ENCODE measurements at places on chromosomes 3 and 15.

GRCh38 chr15:87744815-87745214 lies 511.7 kb downstream of the NTRK3 start:
- DNase-seq: no peak

DNA sequence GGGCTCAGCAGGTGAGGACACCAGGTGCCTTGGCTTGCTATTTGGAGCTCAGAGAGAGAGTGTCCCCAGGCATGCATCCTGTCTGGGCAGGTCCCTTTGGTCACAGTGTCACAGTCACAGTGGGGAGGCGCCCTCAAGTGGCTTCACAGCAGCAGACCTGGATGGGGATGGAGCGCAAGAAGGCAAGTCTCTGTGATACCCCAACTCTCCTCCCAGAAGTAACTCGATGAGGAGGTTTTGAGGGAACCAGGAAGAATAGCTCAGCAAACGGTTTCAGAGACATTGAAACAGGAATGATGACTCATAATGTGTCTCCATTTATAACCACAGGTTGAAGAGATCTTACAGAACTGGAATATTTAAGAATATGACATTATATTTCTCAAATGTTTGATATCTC lies 66.5 kb upstream of the SH3GL3 start:
- no peak for DNase-seq

- DNase-seq: no peak
Observed at GRCh38 chr3:170653801-170654200, 67.9 kb upstream of the SLC7A14 start.

GRCh38 chr3:72591522-72592421 lies 256.5 kb downstream of the SHQ1 start:
- peak; percentile 1 for DNase-seq

DNA sequence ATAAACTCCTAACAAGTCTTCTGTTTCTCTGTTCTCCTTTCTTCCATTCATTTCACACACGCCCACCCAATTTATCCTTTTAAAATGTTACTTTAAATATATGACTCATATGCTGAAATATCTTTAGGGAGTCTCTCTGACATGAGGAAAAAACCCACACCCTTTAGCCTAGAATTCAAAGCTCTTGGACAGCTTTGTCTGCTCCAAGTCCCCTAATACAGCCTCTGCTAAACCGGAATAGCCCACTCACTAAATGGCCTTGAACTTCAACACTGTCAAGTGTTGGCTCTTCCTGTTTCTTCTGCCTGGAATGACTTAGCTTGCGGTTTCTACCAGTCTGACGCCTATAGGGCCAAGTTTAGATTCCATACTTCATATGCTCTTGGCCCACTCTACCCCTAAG lies 3.3 kb upstream of the CD96 start:
- no peak for DNase-seq

GRCh38 chr3:32592011-32592410 lies 21.4 kb upstream of the DYNC1LI1 start:
- DNase-seq: peak; percentile 22

Measured in NCI-H2227 treated with DMSO at 0.1 percent for 48 hours (cell line).